Gastroesophageal sphincter (tissue), 4 donors: ENCODE measurements at places on chromosomes 11 and 22.
A peak's percentile ranks its signal among the peaks of the same experiment; 100 is the strongest.

DNA sequence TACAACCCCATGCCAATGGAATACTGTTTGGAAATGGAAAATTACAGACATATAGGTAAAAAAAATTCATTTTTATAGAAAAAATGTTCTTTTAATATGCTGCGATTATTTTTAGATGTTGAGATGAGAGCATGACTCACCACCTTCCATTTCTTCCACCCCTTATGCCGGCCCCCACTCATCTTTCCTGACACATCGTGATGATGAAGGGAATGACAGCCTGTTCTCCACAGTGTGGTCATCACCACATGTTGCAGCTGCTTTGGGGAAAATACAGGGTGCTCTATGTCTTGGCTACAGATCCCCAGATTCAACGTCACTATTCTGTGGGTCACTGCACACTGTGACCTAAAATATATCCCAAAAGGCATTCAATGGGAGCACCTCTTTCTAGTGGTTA lies 916.2 kb downstream of the METTL15 start:
- no peak for ATAC-seq

DNA sequence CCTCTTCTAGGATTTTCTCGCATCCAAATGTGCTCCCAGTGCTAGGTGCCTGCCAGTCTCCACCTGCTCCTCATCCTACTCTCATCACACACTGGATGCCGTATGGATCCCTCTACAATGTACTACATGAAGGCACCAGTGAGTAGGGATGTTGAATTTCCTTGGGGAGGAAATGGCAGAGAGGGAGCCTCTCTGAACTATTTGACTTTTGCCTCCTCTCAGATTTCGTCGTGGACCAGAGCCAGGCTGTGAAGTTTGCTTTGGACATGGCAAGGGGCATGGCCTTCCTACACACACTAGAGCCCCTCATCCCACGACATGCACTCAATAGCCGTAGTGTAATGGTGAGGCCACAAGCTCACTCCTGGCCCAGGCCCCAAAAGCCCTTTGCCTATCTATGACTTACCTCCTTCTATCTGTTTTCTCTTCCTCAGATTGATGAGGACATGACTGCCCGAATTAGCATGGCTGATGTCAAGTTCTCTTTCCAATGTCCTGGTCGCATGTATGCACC lies 2.5 kb downstream of the TAF10 start:
- no peak for ATAC-seq

GRCh38 chr22:48083502-48083901 lies 1321.1 kb downstream of the TBC1D22A start:
- ATAC-seq = no peak

DNA sequence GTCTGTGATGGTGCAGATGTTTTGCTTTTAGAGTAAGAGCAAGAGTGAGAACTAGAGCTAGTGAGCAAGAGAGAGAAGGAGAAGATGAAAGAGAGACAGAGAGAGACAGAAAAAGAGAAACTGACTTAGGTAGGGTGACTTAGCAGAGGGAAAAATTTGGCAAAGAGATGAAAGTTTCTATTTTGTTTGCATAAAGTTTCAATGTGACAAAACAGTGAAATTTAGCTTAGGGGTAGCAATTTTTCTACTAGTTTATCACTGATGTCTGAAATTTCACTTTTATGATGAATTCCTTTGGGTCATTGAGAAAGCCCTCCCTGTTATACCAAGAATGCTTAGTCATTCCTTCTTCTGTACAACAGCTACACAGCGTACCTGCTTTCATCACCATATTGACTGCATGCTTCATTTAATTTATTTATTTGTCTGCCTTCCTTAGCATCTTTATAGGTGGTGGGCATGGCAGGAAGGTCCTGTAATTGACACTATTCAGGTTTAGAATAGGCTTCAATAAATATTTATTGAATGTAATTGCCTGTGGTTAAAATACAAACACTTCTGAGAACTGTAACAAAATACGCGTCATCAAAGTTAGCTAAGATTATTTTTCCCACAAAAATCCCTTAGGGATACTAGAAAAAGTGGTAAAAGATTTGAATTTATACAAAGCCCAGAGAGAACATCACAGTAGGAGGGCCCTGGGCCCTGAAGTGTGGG lies 19.9 kb upstream of the CTSC start:
- no peak for ATAC-seq

- no peak for ATAC-seq
These were observed 54.1 kb upstream of the SOX6 start for GRCh38 chr11:16410479-16410878.

GRCh38 chr11:107545101-107545514 lies 20.4 kb downstream of the ALKBH8 start:
- ATAC-seq = no peak

GRCh38 chr11:64754919-64755662 lies 4.7 kb downstream of the PYGM start:
- ATAC-seq = no peak

- ATAC-seq = peak; percentile 74
These were observed 39.0 kb downstream of the TBX1 start for GRCh38 chr22:19799322-19800190.

- no peak for ATAC-seq
These were observed 7.4 kb downstream of the SLN start for GRCh38 chr11:107704451-107704850.

GRCh38 chr11:12592283-12592682 lies 81.9 kb upstream of the TEAD1 start:
- no peak for ATAC-seq

GRCh38 chr22:44585559-44586350 lies 87.7 kb upstream of the RTL6 start:
- no peak for ATAC-seq

GRCh38 chr11:15923183-15923582 lies 433.2 kb downstream of the SOX6 start:
- ATAC-seq = no peak

- no peak for ATAC-seq
These were observed 2.0 kb downstream of the NHERF4 start for GRCh38 chr11:119187123-119187892.

- no peak for ATAC-seq
These were observed 54.8 kb upstream of the CREB3L1 start for GRCh38 chr11:46222490-46223251.

DNA sequence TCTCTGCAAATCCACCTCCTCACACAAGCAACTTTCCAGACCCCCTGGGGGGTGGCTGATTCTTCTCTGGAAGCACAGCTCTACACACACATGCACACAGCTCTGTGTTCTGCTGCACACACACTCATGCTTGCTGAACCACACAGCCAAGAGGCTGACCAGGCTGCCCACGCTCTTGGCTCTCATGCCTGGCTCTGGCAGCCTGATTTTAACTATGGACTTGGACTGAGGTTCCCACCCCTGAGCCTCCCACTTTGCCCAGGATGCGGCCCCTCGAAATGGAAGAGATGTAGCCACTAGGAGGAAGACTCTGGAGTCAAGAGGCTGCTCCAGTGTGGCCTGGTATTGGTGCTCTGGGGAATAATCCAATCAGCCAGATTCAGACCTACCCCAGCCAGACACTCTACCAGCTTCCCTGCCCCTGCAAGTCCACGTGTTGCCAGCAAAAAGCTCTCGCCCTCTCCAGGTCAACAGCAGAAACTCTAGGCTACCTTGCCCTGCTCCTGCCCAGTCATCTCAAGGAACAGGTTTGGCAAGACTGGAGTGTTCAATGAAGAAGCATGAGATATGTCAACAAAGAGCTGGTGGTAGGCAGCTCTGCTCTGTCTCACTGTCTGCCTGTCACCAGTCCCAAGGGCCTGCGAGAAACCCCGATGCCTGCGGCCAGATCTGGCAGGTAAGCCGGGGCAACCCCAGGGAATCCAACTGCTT lies 8.8 kb upstream of the CASTOR1 start:
- ATAC-seq = no peak

DNA sequence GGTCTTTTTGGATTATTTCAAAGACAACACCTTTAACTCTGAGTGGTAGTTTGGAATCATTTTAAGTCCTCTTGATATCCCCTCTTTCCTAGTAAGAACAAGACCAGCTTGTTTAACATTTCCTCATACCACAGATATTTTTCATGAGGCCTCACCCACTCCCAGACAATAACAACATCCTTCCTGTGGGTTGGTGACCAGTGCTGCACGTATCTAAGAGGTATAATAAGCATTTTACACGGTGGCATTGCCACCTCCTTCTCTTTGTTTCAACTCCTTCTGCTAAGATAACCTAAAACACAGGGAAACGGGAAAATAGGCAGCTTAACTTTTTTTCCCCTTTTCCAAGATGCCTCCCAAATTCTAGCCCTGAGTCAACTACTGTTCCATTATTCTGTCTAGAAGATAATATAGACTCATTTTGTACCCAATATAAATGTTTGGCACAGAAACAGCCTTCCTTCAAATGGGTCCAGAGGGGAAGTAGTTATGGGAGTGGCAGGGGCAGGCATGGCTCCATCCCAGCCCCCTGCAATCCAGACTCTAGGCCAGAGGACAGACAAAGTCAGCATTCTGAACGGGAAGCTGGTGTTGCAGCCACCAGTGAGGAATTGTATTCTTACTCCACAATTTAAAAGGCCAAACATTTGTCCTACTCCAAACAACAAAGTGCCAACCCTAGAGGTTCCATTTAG lies 28.5 kb downstream of the MAML2 start:
- ATAC-seq = peak; percentile 69

GRCh38 chr11:45333001-45333971 lies 47.1 kb upstream of the SYT13 start:
- ATAC-seq = peak; percentile 49

GRCh38 chr11:71117311-71117710 lies 135.1 kb downstream of the SHANK2 start:
- no peak for ATAC-seq

DNA sequence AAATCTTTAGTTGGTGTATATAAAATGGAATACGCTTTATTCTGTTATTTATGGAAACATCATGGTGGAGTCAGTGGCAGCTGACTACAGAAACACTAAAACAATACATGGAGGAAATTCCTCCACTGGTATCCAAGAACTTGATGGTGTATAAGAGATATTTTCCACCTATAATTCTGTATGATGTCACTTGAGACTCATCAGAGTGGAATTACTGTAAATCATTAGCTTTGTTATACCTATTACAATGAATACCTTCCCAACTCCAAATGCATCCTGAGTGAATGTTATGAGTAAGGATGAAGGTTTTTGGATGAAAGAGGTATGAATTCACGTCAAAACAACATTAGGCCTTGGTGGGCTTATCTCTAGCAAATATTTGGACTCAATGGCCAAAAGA lies 258.5 kb upstream of the SORL1-AS1 start:
- no peak for ATAC-seq

DNA sequence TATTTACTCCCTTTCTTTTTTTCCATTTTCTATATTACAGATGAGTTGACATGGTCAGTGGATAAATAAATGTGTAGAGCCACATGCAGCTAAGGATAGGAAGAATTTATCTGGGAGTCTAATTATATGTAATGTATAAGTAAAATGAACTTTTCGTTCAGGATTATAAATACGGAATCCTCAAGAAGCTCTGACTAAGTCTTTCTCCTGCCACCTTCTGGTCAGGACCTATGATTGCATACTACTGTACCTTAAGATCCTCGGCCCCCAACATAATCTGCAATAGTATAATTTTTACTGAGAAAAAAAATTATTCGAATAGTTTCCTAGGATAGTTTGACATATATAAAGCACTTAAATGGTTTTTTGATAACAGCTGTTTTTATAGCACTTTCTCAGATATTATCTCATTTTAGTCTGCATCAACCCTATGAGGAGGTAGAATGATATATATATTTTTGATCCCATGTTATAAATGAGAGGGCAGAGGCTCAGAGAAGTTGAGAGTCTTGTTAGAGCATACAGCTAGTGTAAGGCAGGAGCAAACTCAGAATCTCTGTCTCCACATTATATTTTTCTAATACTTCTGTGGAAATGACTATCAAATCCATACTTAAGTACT lies 36.1 kb downstream of the CCDC90B start:
- ATAC-seq = no peak

GRCh38 chr11:65622011-65622410 lies 6.4 kb downstream of the PCNX3 start:
- no peak for ATAC-seq

DNA sequence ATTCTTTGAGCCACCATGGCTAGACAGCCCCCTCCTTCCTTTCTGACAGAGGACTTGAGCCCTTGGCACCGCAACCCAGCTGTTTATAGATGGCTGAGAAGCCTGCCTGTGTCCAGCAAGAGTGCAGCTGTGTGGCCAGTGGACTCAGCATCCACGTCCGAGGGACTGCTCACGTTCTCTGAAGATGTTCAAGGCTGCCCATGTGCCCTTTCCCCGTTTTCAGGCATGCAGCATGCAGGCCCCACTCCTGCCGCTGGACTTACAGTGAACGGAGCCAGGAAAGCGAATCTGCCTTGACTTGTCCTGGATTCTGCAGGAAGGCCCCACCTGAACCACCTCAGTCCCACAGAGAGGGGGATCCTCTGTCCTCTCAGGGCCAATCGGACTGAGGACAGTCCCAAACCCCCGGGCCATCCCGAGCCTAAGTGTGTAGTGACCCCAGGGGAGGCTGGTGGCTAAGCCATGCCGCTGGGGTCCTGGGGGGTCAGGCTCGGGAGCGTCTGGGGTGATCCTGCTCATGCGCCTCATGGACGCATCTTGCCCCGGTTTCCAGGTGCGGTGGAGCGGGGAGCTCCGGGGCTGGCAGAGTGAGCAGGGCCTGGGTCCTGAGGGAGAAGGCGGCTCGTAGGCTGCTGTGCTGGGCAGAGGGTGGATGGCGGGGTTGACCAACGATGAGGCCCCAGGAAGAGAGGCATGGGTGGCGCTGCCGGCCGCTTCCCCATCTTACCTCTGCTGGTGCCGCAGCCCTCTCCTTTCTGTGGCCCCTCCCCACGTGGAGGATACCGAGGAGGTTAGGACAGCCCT lies 170.7 kb downstream of the CTTN start:
- ATAC-seq = peak; percentile 6

DNA sequence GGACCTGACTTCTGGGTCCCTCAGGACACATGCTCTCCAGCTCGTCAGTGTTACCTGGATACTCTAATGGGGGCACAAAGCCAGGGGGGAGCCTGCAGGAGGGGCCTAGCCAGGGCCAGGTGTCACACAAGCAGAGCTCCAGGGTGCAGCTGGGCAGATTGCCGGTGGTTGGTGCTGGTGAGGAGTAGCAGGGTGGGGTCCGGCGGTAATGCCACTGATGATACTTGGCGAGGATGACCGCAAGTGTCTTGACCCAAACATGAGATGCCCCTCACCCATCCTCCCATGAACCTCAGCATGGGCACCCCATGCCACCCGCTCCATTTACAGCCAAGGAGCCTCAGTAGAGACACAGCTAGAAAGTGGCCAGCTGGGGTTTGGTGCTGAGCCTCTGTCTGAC lies 15.1 kb upstream of the KCNQ1OT1 start:
- ATAC-seq = no peak

GRCh38 chr22:28706845-28707244 lies 27.2 kb upstream of the TTC28 start:
- no peak for ATAC-seq
